Kidney epithelial cell (primary cell): ENCODE measurements at places on chromosomes 12 and 14. TPM values are rescaled to one million over a fixed set of nuclear protein-coding genes. Genes with fewer than 3 reads are reported as not detected.

DNA sequence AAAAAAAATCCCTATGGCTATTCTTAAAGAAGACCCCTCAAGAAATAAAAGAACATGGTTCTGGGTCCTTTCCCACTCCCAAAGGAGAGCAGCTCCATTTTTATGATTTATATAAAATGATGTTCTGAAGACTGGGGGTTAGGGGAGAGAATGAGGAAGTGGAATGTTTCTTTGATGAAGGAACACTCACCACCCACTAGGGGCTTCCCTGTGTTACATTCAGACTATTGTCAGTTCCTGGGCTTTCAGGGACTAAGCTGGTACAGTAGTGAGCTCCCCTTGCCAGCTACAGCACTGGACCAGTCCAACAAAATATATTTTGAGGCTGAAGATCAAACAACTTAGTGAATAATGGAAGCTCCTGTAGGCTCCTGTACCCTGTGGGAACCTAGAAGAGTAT is 98.9 kb downstream of the HMGA2 start:
- DNase-seq = no peak

DNA sequence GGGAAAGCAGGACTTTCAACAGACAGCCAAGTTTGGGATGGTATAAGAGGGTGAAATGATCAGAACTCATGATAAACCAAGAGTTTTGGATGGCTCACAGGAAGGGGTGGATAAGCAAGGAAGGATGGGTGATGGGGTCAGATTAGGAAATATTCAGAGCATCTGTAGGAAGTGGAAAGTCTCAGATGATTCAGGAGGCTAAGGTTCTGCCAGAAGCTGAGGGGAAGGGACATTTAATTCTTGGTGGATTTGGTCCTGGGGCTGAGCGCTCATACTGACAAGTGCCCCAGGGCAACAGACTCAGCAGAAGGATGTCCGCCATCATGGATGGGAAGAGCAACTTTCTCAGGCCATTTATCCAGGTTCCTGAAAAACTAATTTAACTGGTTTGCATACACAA is 28.4 kb upstream of the BDKRB2 start:
- no peak for DNase-seq

GRCh38 chr12:15268309-15268708 is 47.1 kb upstream of the RERG start:
- no peak for DNase-seq

DNA sequence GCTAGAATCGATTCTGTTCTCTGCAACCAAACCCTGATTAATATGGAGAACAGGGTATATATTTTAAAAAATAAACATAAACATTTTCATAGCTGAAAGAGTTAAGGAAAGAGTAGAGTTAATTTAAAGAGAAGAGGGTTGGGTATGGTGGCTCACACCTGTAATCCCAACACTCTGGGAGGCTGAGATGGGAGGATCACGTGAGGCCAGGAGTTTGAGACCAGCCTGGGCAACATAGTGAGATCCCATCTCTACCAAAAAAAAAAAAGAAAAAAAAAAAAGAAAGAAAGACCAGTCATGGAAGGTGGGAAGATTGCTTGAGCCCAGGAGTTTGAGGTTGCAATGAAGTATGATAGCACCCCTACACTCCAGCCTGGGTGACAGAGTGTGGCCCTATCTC is 25.5 kb downstream of the GTSF1 start:
- no peak for DNase-seq

- no peak for DNase-seq
These were observed 119.2 kb downstream of the AACS start for GRCh38 chr12:125184213-125184967.

DNA sequence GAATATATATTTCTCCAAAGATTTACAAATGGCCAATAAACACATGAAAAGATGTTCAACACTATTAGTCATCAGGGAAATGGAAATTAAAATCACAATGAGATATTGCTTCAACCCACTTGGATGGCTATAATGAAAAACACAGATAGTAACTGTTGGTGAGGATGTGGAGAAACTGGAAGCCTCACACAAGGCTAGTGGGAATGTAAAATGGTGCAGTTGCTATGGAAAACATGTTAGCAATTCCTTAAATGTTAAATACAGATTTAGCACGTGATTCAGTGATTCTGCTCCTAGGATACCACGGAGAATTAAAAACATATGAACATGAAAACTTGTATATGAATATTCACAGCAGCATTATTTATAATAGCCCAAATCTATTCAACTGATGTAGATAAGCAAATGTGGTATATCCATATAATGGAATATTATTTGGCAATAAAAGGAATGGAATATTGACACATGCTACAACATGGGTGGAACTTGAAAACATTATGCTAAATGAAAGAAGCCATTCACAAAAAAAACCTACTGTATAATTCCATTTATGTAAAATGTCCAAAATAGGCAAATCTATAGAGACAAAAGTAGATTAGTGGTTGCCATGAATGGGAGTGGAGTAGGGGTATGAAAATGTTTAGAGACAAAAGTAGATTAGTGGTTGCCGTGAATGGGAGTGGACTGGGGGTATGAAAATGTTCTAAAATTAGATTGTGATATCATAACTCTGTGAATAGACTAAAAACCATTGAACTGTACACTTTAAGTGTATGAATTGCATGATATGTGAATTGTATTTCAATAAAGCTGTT is 227.1 kb upstream of the DDHD1 start:
- DNase-seq = no peak

DNA sequence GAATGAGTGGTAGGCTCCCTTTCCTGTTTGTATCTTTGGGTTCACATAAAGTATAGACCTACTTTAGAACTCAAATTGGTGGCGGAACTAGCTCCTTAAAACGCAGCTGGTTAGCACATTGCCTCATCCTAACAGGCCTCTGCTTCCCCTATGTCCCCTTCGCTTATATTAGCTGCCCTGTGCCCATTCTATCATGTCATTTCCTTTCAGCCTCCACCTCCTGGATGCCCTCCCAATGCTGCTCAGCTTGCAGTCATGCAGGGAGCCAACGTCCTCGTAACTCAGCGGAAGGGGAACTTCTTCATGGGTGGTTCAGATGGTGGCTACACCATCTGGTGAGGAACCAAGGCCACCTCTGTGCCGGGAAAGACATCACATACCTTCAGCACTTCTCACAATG is 3.5 kb downstream of the DAZAP2 start:
- DNase-seq = no peak

DNA sequence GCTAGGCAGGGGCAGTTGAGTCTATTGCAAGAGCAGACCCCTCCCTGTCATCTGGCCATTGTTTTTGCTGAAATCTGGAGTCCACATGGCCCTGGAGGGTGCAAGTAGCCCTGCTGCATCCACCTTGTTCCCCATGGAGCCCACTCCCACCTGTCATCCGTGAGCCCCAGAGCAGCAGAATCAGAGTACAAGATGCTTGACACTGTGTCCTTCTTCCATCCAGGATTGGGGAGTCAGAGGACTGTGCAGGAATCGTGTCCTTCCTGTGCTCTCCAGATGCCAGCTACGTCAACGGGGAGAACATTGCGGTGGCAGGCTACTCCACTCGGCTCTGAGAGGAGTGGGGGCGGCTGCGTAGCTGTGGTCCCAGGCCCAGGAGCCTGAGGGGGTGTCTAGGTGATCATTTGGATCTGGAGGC is 8.8 kb downstream of the DHRS2 start:
- DNase-seq = no peak

GRCh38 chr12:85527192-85527591 is 247.2 kb downstream of the ALX1 start:
- DNase-seq = no peak

DNA sequence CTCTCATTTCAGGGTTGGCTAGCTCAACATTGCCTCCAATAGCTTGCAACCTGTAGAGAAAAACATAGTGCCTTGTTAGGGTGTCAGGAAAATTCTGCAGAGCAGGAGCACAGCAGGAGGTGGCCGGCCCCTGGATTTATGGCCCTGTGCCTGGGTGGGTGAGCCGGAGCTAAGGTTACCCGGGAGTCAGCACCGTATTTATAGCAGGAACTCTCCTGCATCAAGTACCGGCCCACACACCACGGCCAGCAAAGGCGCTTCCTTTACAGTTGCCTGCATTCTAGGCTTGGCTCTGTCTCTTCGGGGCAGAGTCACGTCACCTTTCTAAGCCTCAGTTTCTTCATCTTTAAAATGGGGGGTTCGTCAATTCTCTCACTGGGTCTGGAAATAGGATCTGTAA is 52.8 kb upstream of the EML1 start:
- DNase-seq = no peak

GRCh38 chr14:75450381-75451276 is 22.8 kb downstream of the JDP2 start:
- peak; percentile 58 for DNase-seq

DNA sequence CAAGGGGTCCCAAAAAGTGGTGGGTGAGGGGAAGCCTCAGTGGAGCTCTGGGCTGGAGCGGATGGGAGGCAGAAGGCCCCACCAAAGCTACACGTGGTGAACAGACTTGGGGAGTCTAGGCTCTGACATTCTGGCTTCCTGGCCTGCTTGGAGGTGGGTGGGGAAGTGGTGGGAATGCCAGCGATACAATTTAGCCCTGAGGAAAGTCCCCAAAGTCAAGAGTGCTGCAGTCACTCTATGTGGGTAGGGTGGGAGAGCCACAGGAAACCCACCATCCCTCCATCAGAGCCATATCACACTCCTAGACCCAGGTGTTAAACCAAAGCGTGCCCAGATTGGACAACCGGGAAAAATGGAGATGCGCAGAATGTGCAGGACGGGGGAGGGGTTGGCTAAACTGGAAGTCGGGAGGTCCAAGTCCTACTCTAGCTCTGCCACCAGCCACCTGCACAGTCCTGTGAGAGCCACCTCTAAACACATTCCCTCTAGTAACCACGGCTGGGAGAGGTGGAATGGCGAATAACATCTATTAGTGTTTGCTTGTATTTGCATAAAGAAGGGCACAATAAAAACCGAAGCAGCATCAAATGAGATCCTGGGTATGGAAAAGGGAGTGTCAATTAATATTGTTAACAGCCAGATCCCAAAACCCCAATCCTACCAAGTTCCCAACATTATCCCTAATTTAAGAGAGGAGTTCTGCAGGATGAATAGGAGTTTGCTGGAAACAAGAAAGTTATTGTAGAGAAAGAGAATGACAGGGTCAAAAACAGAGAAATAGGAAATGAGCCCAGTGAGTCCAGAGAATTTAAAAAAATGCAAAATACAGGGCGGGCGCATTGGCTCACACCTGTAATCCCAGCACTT is 14.0 kb upstream of the CD9 start:
- DNase-seq = no peak

DNA sequence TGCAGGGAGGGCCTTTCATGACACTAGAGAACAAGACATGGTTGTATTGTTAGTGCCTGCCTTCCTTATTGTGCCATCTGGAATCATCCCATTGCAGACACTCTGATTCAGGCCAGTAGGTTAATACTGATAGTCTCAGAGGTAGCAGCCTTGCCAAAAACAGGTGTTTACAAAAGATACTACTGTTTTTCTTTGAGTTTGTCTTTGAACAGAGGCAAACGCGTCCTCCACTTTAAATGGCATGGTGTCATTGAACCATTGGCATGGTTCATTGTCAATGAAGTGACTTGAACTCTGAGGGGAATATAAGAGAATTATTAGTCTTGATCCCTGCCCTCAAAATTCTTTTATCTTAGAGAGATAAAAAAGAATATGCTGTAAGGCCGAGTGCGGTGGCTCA is 4.2 kb downstream of the FNTB start:
- DNase-seq = no peak

- DNase-seq = no peak
These were observed 7.7 kb downstream of the ZNF605 start for GRCh38 chr12:132948146-132949066.

- no peak for DNase-seq
These were observed 523.0 kb downstream of the BCL11B start for GRCh38 chr14:98748966-98749365.

DNA sequence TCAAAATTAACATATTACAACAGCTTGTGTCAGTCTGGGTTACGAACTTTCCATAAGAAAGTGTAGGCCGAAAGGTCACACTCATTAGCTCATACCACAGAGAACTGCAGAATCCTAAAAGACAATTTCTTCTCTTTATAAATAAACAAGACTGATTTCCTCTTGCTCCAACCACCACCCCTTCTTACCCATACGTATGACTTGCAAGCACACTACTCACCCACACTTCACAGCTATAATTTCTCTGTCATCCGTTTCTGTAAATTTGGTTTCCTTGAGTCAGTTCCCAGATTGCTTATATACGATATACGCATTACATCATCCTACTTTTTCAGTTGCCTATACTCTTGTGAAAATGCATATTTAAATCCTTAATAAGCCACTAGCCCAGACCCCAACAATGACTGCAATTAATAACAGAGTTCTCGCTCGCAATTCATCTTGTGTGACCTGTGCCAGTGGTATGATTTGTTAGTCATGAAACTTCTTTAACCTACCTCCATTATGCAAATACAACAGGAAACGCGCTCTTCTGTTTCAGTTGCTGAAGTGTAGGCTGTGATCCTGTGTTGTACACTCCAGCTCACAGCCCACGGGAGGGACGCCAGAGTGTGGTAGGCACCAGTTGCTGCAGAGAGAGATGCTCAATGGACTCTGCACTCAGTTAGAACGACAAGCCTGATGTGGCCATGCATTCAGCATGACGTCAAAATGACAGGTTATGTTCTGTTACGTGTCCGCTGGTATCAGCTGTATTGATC is 417.6 kb downstream of the PDZRN4 start:
- DNase-seq = no peak

DNA sequence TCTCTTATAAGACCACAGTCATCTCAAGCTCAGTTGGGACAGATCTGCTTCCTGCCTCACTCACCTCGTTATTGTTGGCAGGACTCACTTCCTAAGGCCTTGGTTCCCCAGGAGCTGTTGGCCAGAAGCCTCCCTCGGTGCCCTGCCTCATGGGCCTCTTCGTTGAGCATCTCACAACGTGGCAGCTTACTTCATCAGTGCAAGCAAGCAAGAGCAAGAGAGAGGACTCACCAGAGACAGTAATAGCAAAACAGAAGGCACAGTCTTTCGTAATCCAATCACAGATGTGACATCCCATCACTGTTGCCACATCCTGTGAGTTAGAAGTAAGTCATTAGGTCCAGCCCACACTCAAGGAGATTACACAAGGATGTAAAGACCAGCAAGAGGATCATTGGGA is 5.1 kb upstream of the NUMB start:
- peak; percentile 44 for DNase-seq

- DNase-seq = no peak
These were observed 27.6 kb downstream of the TCTN1 start for GRCh38 chr12:110641521-110641920.

DNA sequence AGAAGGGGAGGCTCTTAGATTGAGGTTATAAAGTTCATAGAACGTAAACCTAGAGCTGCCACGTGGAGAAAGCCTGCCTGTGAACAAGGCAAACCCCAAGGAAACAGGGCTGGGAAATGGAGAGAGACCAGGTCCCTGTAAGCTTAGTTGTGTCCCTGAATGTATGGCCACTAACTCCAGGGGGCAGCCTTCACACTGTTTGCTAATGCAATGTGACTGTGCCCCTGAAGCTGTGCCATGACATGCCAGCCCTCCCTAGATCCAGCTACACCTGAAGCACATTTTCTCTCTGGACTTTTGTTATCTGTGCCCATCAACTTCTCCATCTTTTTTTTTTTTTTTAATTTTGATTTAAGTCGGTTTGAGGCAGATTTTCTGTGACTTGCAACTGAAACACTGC is 60.6 kb upstream of the TMCC3 start:
- DNase-seq = no peak

Gene TEX52
- total RNA-seq = not detected in 2 replicates

Gene PTCSC3
- not detected in 2 replicates for total RNA-seq

Gene GPR132
- 1.7 and 1.9 TPM in 2 replicates for total RNA-seq

Gene BEST3
- 0.14 and 1.6 TPM in 2 replicates for total RNA-seq

Gene SYCP3
- 0.07 TPM in 1 of 2 replicates, not detected in the other for total RNA-seq

Gene PLA2G1B
- total RNA-seq = not detected in 2 replicates

Gene MSI1
- 3.6 and 8.1 TPM in 2 replicates for total RNA-seq

Gene NUAK1
- total RNA-seq = 38.2 and 56.7 TPM in 2 replicates

Gene GSC
- not detected in 2 replicates for total RNA-seq

Gene CSRP2
- total RNA-seq = 37.6 and 52.9 TPM in 2 replicates

Gene TCL1B
- not detected in 2 replicates for total RNA-seq

Gene SLIRP
- total RNA-seq = 186 and 260 TPM in 2 replicates
